GOT3 (cell line): ENCODE measurements at places on chromosomes 11 and 22.

- no peak for DNase-seq
Observed at GRCh38 chr22:20909543-20910303, 7.5 kb upstream of the CRKL start.

GRCh38 chr11:47714554-47715081 is 551 bp downstream of the AGBL2 start:
- DNase-seq = no peak

DNA sequence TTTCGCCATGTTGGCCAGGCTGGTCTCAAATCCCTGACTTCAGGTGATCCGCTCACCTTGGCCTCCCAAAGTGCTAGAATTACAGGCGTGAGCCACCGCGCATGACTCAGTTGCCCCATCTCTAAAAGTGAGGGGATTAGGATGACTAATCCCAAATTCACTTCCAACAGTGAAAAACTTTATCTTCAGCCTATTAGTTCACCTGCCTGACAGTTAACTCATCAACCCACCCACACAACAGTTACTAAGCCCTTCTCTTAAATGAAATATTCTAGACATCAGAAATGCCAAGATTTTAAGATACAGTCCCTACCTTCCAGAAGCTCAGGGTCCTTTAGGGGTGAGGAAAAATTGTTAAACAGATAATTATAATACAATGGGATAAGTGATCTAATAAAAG is 2.0 kb upstream of the ANKRD42 start:
- no peak for DNase-seq

DNA sequence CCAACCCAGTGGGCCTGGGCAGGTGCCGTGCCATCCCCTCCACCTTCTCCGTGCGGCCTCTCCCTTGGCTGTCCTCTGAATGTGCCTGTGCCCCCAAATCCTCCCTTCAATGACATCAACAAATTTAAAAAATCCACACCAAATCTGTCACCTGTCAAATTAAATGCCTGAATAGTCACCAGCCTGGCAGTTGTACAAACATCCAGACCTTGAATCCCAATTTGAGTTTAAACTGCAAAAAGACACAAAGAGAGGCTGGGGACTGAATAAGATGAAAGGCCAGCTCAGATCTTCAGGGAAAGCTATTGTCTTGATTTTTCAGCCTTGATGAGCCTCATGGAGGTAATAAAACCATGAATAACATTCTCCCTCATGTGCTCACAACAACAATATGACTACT is 194.7 kb downstream of the KIRREL3 start:
- no peak for DNase-seq

GRCh38 chr11:6516865-6517264 is 19.8 kb downstream of the DNHD1 start:
- no peak for DNase-seq

GRCh38 chr11:117792241-117792640 is 4.8 kb downstream of the DSCAML1 start:
- DNase-seq = no peak

- DNase-seq = no peak
Observed at GRCh38 chr22:33726294-33726734, 194.0 kb downstream of the LARGE1 start.

DNA sequence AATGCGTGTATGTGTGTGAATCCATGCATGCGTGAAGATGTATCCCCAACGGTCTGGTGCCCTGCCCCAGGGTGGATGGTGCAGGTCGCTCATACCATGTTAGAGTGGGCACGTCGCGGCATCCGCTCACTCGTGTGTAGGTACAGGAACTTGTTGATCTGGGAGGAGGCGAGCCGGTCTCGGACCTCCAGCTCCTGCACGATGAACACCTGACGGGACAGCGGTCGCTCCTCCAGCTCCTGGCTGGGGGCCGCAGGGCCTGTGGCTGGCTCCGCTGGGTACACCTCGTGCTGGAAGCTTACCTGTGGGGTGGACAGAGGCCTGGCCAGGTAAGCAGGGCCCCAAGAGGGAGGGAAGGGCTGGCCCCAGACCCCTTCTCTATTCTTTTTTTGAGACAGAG is 18.5 kb downstream of the ATG2A start:
- DNase-seq = no peak

- DNase-seq = no peak
Observed at GRCh38 chr11:123977731-123978347, at the start of gene OR10S1. Gene OR10S1, minus strand, starts transcription at chr11:123977781. Its CDS starts 117 bp downstream, at chr11:123977664.

DNA sequence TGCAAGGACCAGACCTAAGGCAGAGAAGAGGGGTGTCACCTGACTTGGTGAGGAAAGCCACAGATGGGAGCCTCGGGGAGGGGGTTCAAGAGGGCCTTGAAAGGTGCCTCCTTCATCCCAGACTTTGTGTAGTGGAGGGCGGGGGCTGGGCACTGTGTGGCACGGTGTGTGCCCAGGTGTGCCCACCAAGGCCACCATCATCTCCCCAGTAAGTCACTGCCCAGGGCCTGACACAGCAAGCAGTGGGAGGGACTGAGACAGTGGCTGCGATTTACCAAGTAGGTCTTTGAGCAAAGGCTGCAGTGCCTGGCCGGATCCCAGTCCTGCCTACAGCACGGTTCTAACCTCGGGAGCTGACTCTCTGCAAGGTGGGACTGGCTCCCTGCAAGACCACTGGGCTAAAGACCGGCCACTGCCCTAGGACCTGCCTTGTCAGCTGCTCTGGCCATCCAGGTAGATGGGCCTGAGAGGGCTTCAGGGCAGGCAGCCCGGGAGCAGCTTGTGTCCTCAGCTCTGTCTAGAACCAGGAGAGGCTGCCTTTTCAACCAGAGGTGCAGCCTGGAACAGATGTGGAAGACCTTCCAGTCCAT is 1.4 kb downstream of the OSM start:
- DNase-seq = no peak

DNA sequence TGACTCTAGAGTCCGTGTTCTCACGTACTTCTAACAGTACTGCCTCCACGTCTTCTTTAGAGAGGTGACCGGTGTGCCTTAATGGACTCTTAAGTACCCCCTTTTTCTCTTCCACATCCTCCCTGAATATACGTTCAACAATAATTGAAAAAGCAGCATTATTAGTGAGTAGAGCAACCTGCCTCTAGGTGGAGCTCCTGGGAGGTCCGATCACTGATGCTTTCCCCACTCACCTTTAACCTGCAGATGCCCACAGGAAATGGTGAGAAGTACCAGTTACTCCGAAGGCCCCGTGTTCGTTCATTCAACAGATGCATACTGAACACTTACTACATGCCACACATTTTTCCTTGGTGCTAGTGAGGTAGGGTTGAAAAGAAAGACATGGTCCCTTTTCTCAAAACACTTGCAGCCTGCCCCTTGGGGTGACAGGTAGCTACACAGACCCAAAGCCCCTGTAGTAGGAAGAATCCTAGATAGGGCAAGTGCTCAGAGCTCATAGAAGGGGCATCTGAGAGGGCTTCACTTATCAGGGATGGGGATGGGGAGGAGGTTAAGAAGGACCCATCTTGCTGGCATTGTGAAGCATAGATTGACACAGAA is 72.7 kb downstream of the FEZ1 start:
- no peak for DNase-seq
